ENCODE measurements at places on chromosomes 13 and 19.
A peak's percentile ranks its signal among the peaks of the same experiment; 100 is the strongest.

- DNase-seq: no peak
These were observed 242.2 kb downstream of the B3GLCT start for GRCh38 chr13:31441800-31442510.

DNA sequence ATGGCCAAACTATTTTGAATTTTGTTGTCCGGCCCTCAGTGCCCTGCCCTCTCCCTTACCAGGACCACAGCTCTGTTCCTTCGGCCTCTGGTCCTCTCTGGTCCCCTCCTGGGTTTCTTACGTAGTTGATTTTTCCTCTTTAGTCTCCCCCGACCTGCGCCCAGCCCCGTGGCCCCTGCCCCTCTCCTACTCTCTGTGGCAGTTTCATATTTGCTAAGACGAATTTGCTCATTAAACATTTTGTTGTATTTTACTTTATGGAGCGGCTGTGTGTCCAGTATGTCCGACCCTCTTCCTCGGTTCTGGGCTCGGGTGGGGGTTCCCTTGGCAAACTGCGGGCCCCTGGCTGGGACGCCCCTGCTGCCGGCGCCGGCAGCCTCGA lies 576 bp upstream of the EPN1 start:
- no peak for DNase-seq

DNA sequence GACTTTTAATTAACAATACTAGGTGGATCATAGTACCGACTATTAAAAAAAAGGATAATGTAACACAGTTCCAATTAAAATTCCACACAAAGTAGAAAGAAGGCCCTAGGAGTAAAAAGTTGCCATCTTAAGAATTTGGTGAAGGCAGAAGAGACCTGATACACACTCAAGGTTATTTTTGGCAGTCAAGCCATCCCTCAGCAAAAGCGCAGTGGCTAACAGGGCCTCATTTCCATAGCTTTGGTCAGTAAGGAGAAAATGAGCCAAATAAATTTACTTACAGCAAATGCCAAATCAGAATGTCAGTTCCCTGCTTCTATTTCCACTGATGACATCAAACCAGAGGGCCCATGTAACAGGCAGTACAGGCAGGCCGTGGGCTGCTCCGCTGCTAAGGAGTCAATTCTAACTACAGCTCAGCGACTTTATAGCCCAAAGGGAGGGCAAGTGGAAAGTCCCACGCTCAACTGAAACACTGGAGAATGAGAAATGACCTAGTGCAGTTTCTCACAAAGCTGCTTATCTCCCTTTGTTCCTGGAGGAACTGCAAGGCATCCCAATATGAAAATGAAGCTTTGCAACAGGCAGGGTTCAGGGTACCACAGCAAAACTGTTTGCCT lies 6.3 kb downstream of the ARGLU1 start:
- DNase-seq: peak; percentile 45

DNA sequence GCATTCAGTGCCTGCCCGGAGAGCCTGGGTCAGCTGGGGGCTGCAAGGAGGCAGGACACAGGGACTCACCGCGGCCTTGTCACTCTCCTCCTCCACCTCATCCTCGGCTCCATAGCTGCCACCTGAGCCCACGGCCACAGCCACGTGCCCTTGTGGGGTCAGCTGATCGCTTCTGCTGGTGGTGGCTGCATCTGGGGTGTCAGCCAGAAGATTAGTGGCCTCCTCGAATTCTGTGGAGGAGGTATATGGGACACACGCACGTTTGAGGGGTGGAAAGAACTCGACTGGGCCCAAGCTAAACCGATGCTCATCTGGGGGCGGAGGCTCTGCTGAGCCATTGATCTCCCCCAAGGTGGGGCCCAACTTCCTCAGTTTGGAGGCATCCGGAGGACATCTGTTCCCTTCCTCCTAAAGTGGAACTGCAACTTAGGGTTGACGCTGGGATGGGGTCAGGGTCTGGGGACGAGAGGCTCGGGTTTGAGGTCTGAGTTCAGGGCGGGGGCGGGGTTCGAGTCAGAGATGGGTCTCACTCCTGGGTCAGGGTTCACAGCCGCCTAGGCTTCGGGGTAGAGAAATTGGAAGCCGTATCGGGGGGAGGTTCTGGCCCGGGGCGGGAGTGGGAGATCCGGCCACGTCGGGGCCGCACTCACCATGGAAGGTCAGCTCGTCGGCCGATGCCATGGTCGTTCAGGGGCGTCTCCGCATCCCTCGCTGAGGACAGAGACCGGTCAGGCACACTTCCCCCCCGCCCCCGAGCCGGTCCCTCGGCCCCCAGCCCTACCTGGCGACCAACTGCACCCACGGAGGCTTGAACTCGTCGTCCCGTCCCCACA lies 493 bp downstream of the YIPF2 start:
- no peak for DNase-seq

- no peak for DNase-seq
These were observed 277.9 kb downstream of the ZNF536 start for GRCh38 chr19:30649934-30650614.

DNA sequence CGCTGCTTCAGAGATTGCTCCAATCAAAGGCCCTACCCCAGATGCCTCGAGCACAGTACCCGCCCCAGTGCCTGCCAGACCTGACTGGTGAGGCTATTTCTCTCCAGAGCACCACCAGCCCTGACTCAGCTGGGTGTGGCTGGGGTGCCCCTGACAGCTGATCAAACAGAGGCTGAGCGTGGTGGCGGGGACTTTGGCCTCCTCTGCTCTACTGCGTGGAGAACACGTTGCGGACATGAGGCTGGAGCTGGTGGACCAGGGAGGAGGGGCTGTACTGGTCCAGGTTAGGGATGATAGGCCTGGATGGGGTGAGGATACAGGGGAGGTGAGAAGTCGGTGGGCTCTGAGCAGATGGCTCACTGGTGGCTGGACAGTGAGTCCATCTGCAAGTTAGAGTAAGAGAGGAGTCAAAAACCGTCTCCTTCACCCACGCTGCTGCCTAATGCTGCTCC lies 3.5 kb upstream of the DOCK6 start:
- no peak for DNase-seq

DNA sequence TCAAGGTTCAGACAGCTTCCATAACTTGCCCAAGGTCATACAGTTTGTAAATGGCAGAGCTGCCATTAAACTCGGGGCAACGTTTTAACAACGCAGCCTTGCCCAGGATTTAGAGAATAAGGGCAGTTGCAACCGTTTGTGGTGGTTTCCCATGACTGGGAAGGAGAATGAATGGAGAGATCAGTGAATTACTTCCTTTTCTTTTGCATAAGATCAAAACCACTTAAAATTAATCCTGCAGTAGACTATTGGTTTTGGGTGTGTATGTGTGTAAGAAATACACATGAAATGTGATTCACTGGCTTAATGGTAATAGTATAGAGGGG lies 179.1 kb upstream of the MIR17HG start:
- no peak for DNase-seq

GRCh38 chr13:45787346-45787745 lies 64.2 kb downstream of the SIAH3 start:
- DNase-seq: no peak

- DNase-seq: no peak
These were observed 9.0 kb downstream of the LPAR6 start for GRCh38 chr13:48403913-48404312.

DNA sequence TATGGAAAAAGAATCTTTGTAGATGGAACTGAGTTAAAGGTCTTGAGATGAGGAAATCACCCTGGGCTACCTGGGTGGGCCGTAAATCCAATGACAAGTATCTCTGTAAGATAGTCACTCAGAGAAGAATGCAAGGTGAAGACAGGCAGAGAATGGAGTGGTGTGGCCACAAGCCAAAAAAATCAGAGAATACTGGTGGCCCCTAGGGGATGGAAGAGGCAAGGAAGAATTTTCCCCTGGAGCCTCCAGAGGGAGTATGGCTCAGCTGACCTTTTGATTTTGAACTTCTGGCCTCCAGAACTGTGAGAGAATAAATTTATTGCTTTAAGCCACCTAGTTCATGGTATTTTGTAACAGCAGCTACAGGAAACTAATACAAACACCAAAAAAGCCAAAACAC lies 32.7 kb upstream of the CSNK1A1L start:
- DNase-seq: no peak

DNA sequence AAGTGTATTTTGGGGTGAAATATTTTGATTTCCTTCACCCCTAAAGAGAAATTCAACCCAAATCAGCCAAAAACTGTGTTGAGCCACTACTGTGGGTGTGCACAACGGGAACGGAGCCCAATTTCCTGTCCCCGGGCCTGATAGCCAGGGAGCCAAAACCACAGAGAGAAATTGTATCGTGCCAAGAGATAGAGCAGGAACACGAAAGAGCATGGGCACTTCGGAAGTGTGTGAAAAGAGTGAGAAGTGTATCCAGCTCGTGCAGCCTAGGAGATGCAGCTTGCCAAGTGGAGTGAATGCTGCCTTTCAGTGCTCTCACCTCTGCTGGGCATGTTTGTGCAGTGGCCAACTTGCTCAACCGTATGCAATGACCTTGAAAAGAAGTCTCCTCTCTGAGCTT lies 19.4 kb upstream of the PLEKHF1 start:
- no peak for DNase-seq

DNA sequence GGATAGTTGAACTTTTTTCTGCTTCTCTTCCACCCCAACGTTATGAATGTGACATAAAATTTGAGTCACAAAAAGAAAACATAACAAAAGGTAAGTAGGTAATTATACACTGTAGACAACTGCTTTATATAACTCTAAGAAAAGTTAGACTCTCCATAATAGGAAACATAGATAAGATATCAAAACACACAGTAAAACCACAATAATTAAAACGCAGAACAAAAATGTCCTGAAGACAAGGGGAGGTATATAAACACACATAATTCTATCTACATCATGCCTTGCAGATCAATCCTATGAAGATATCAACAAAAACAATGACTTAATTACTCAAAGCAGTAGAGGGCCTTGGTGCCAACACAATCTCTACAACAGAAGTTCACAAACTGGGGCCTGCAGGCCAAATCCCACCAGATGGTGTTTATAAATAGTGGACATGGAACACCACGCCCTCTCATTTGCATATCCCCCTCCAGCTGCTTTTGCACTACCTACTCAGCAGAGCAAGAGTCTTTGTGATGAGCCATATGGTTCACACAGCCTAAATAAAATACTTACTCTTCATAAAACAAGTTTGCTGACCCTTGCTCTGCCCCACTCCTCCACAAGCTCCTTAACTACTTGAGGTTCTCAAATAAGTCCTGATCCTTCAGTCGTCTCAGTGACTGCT lies 254.7 kb downstream of the KLF12 start:
- DNase-seq: no peak

- DNase-seq: no peak
These were observed 537.5 kb downstream of the DCT start for GRCh38 chr13:93942016-93942415.

DNA sequence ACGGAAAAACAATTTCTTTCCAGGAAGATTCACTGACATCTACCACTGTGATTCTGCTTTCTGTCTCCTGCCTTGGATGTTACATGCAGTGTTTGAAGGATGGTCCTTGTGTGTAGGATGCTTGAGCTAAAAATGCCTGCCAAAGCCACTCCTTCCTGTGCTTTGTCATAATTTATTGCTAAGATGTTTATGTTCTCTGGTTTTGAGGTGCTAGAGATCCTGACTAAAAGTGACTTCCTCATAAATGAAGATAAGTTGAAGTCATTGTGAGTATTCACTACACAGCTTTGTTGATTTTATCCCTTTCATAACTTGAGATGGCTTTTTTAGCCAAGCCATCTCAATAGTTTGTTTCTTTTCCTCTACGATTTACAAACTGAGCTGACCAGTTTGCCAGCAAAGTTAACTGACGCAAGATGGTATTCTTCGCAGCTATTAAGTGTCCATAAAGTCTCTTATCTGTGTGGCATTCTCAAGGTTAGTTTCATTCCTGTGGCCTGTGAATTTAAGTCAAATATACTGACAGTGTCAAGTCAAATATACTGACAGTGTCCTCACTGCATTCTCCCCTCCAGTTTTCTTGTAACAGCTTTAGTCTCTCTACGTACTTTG lies 15.7 kb upstream of the FBXL3 start:
- DNase-seq: no peak

DNA sequence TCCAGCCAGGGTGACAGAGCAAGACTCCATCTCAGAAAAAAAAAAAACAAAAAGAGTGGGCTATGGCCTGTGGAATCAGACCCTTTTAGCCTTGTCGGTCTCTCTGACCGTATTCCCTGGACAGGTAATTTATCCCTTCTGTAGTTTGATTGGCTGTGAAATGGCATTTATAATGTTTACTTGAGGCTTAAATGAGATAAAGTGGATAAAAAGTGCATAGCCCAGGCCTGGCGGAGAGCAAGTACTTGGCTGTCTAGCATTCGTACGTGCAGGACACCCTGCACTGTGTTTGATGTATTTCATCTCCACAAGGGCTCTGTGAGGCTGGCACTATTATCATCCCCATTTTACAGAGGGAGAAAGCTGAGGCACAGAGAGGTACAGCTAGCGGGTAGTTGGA lies 7.0 kb downstream of the NTN5 start:
- no peak for DNase-seq

DNA sequence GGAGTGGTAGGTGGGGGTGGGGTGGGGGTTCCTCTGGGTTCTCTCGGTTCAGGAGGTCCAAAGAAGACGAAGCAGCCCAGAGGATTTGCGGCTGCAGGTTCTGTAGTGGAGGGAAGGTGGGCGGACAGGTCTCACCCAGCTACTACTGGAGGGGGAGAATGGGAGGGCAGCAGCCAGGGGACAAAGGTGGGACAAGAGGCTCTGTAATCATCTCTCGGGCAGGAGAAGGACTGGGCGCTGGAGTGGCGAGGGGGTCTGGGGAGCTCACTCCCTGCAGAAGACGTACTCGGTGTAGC lies 1.4 kb downstream of the KCTD12 start:
- DNase-seq: no peak

DNA sequence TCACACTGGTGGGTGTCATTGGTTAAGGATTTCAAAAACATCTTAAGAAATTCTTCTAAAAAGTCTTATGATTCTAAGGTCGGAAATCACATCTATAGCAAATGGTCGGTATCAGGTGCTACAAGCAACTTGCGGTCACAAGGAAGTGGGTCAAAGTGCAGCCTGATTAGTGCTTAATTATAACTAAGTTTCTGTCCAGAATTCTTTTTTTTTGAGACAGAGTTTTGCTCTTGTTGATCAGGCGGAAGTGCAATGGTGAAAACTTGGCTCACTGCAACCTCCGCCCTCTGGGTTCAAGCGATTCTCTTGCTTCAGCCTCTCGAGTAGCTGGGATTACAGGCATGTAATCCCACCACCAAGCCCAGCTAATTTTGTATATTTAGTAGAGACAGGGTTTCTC lies 1.2 kb upstream of the GDF15 start:
- DNase-seq: no peak

GRCh38 chr13:45231722-45232121 lies 30.9 kb upstream of the KCTD4 start:
- no peak for DNase-seq

GRCh38 chr19:13788991-13789390 lies 6.3 kb upstream of the ZSWIM4 start:
- DNase-seq: no peak
